ENCODE measurements at places on chromosomes 1 and 21. TPM values are rescaled to one million over a fixed set of nuclear protein-coding genes. Genes with fewer than 3 reads are reported as not detected.
A peak's percentile ranks its signal among the peaks of the same experiment; 100 is the strongest.

The ACTN2 gene
- not detected for total RNA-seq

The CRB1 gene
- total RNA-seq = not detected

The NR0B2 gene
- total RNA-seq = not detected

The SNX27 gene
- total RNA-seq = 23.7 TPM

The RGS13 gene
- total RNA-seq = not detected

The B3GALT2 gene
- total RNA-seq = 7.0 TPM

The S100A3 gene
- total RNA-seq = 103 TPM

The SNIP1 gene
- total RNA-seq = 5.1 TPM

DNA sequence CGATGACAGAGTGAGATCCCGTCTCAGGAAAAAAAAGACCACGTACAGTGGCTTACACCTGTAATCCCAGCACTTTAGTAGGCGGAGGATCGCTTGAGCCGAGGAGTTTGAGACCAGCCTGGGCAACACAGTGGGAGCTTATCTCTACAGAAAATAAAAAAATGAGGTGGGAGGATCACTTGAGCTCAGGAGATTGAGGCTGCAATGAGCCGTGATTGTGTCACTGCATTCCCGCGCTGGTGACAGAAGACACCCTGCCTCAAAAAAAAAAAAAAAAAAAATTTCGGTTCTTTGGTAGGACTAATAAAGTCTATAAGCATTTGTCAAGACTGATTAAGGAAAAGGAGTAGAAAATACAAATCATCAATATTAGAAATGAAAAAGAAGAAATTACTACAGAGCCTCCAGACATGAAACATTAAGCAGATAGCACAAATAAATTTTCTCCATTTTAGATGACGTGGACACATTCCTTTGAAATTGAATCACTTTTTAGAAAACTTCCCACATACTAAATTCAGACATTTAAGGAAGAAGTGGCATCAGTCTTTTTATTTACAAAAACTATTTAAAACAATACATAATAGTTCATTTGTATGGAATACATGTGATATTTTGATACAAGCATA lies 30.4 kb downstream of the MORC3 start:
- DNase-seq = peak; percentile 74

GRCh38 chr1:159941591-159942560 lies 3.5 kb downstream of the IGSF9 start:
- no peak for DNase-seq

- DNase-seq = no peak
Measured at GRCh38 chr1:231584921-231585320, 41.7 kb upstream of the DISC1 start.

- no peak for DNase-seq
Measured at GRCh38 chr1:21616372-21616771, 52.8 kb downstream of the RAP1GAP start.

DNA sequence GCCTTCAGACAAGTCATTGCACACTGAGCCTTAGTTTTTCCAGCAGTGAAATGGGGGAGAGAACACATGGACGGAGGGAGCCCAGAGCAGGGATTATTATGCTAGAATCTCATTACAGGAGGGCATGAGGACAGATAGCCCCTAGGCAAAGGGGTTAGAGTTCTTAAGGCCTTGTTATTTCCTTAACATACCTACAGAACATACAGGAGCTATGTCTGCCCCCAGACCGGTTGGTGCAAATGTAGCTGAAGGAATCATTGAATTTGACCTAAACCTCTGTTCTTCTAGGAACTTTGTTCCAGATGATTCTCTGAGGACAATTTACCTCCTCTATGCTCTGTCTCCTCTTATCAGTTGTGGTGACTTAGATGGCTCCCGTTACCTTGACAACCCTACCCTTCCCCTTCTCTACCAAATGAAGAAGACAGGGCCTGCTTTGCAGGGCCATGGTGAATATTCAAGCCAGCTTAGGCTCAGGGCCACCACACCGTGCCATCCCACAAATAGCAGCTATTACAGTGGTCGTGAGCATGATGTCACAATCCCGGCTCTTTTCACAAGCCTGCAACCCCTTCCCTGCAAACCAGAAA lies 156.9 kb downstream of the IGSF21 start:
- DNase-seq = no peak

- no peak for DNase-seq
Measured at GRCh38 chr1:239558559-239558958, 172.2 kb downstream of the CHRM3 start.

DNA sequence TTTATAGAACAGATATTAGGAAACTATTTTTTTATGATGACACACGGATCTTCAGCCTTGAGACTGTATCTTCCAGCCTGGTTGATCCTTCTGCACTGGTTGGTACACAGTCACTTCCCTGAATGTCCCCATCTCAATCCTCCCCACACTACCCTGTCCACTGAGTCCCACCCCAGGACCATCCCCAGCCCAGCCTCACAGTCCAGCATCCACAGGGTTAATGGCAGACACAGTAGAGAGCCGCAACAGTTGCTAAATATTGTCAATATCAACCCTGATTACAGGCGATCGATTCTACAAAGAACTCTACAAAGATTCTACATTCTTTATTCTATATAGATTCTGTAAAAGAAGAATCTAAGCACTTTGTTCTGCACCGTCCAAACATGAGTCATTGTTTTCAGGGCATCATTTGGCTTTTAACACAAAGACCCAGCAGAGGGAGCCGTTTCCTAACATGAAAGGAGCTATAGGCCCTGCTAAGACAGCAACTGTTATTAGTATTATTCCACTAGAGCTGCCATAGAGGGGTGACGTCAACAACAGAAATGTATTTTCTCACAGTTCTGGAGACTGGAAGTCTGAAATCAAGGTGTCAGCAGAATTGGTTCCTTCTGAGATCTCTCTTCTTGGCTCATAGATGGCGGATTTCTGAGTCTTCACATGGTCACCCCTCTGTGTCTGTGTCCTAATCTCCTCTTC lies 30.1 kb upstream of the IFNAR2 start:
- DNase-seq = peak; percentile 97

DNA sequence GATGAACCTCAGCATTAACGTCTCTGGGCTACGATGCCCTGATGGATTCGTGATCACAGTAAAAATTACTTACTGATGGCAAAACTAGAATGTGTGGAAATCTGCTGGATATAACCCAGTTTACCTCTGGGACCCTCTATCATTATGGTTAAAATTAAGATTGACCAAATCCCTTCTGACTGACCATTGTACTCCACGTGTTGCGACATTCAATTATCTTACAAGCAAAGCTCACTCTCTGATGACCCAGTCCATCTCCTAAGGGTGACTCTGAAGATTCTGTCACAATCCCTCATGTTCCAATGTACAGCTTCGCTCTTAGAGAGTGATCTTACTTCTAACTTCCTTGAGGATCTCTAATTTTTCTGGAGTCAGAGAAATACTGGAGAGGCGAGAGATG lies 288.5 kb upstream of the RUNX1 start:
- DNase-seq = no peak

DNA sequence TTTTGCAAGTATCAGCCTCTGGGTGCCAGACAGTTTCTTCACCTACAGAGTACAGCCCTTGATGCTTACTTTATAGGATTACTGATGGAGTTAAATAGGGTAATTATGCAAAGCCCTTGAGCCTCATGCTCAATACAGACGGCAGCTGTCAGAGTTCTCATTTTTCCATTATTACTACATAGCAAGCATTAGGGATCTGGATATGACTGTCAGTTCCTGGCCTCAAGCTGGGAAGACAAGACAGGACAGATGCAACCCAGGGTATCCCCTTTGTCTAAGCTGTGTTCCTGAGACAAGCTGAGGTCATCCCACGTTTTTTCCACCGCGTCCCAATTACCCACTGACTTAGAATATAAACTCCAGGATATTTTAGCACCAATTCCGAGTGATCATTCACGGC lies 94.4 kb downstream of the SLC35F3 start:
- DNase-seq = no peak

DNA sequence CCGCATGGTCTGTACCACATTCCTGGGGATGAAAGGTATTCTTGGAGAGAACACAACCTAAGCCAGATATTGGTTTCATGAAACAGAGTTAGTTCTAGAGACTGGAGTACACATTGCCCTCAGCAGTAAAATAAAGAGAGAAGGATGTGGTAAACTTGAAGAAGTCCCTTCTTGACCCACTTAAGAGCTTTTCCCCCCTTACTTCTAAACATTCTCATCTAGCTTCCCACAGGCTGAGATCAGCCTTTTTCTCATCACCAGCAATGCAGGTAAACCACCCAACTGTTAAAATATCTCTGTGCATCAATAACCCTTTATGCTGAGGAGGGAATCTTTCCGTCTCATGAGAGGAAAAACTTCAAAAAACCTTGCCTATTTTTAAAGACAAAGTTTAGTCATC lies 62.6 kb downstream of the SUSD4 start:
- DNase-seq = no peak

DNA sequence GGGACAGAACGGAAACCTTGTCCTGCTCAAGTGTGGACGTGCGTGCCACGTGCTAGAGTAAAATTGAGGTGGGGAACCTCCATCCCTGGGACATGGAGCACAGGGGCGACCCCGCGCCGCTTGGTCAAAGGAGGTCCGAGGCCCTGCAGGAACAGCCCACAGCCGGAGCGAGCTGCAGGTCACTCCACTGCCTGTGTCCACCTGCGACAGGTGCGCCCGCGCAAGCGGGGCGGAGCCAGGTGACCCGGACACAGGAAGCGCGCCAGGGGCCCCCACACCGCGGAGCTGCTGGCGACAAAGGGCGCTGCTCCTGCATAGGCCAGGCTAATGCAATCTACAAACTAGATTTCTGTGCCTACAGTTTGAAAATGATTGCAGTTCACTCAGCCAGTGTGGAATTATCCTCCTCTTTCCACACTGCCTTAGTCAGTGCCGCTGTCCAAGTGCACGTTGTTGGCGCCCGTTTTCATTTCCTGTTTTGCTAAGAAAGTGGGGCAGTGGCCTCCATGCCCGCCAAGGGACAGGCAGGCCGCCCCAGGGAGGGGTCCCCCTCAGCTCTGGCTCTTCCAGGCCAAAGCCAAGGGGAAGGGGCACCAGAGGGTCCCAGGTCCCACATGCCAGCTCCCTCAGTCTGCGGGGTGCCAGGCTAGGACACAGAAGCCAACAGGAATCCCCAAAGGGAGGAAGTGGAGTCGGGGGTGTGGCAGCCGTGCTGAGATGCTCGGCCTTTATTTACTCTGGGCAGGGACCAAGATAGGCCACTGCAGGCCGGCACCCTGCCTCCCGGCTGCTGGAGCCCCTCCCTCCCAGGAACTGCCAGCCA lies 4.3 kb upstream of the NADK start:
- peak; percentile 33 for DNase-seq

DNA sequence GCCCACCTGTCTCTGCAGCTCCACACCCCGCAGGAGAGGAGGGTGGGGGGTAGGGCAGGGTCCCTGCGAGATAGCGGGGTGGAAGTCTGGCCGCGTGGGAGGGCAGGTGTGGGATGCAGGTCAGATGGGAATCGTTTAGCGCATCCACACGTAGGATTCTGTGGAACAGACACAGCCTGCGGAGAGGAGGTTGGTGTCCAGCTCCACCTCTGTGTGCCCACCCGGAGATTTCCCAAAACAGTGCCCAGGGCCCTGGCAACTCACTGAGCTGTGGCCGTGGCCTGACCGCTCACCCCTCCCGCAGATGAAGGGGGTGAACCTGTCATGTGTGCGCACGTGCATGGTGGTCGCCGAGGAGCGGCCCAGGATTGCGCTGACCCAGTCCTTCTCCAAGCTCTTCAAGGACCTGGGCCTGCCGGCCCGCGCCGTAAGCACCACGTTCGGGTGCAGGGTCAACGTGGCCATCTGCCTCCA lies 46.9 kb downstream of the S100B start:
- no peak for DNase-seq

- DNase-seq = no peak
Measured at GRCh38 chr1:47213230-47213963, 18.6 kb downstream of the TAL1 start.

GRCh38 chr1:39632682-39633417 lies 6.6 kb downstream of the HEYL start:
- DNase-seq = no peak

DNA sequence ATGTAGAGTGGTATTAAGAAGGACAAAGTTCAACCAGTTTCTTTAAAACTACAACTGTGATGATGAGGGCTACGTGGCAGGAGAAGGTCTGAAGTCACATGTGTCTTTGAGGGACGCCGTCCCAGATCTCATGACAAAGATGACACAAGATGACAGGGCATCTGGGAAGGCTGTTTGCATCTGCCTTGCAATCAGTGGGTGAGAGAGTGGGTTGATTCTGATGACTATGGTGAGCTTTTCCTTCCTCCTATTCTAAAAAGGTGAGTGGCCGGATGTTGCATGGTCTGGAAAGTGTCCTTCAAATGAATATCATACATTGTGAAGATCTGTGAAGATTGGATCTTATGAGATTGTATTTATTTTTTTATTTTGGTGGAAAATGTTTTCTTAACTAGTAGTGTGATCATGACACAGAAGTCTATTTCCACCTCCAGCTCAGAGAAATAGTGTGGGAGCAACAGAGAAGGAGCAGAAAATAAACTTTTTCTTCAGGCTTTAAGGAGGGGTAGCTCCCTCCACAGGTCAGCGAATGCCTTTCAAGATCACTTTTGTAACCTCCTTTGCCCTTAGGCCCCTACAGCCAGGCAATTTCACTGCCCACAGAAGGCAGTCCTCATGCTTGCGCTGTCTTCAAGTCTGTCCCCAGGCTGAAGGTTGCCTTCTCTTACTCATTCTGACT lies 76.0 kb upstream of the ATF3 start:
- DNase-seq = no peak

DNA sequence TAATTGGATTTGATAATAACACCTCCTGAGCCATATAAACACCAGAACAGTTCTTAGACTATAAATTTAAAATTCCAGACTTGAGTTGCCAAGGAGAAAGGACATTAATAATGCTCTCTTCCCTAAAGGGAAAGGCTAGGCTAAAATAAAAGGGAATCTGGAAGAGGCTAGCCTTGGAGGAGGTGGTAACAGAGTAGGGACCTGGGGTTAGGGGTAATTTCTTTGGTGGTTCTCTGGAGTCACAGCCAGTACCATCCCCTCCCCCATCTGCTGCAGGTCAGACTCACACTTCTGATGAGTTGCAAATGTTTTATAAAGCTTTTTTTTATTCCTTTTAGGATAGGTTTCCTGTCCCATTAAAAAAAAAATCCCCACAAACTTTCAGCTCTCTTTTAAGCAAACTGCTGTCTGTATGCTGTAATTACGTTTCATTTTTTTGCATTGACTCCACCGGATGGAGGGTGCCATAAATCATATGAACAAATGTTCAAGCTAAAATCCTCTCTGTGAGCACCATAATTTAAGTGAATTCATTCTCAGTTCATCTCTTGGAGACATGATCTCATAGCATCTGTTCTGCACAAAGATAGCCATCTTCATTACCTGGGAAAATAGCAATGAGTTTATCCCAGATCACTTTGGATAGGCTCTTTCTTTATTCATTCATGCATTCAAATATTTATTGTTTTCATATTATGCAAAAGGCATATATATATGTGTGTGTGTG lies 379.6 kb downstream of the TTLL7 start:
- DNase-seq = peak; percentile 25

DNA sequence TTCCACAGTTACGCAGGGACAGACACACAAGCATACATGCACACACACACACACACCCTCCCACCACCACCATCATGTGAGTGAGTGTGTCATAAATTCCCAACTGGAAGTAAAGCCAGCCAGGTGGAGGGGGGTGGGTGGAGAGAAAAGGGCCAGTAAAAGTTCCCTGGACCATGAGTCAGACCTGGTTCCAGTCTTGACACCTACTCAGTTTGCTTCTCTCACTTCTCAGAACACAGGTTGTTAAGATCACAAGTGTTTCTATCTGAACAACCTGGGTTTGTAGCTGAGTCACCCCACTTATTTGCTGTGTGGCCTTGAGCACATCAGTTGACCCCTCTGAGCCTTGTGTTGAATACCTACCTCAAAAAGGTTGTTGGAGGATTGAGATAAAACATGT lies 9.6 kb downstream of the EPHA10 start:
- peak; percentile 22 for DNase-seq

GRCh38 chr1:50308878-50309277 lies 114.4 kb downstream of the DMRTA2 start:
- peak; percentile 10 for DNase-seq

Measured in A172 (cell line).